ENCODE measurements at places on chromosomes 1 and 21.

- DNase-seq = peak; percentile 93
These were observed 15.2 kb downstream of the BCAN start for GRCh38 chr1:156656806-156657740.

DNA sequence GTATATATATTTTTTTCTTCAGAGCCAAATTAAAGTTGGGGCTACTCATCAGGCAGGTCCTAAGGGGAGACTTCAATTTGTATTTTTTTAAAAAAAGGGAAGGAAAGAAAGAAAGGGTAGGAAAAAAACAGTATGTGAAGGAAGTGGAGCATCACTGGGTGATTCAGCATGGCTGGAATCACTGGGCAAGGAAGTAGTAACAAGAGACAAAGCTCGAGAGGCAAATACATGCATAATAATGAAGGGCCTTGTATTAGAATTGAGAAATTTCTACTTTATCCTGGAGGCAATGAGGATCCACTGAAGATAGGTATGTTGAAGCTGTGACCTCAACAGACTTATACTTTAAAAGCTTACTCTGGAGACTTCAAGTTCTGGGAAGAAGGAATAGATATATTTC, 184.4 kb downstream of the COQ8A start:
- no peak for DNase-seq

DNA sequence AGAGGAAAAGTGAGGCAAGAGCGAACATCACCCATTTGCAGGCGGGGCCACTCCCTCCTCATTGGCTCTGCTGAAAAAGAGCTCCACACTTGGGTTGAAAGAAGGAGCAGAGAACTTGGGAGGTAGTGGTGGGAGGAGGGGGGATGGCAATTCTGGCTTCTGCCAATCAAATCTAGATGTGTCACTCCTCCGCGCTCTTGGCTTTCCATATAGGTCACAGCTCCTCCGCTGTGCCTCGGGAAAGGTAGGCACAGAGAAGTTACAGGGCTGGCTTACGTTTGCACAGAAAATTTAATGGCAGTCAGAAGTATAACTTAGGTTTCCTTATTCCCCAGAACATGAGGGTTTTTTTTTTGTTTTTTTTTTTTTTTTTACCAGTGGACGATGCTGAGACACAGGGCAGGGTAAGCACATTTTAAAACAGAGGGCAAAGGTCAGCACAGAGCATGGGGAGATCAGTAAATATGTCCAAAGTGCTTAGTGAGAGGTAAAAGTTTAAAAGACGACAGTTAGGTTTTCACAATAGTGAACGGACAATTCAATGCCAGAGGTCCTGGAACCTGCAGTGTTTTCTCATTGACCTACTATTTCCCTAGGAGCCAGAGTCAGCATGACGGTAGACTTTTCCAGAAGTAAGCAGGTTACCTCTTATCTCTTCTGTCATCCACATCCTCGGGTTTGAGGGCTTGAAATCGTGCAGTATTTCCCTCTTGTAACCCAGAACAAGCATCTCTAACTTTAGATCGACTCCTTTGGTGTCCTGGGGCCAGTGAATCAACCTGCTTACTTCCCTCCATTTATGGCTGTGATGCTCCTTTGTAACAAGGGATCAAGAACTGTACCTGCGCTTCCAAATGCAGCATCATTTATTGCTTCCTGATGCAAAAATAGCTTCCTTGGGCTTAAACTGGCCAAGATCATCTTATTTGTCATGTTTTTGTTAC, 258.9 kb upstream of the PROX1 start:
- no peak for DNase-seq

DNA sequence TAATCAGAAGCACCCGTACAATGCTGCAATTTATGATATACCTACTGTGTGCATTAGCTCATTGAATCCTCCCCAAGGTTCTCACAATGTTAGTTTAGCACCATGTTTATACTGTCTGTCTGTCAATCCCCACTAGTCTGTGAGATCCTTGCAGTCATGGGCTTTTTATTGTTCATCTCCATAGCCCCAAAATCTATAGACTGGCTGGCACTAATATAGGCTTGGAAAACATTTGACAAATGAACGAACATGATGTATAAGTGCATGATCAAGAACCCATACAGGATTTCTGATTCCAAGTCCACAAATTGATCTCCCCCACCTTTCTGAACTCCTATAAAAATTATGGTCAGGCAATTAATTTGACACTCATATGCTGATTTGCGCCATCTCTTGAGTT, 290.0 kb downstream of the OMA1 start:
- no peak for DNase-seq

- no peak for DNase-seq
These were observed 23.3 kb downstream of the KCNN3 start for GRCh38 chr1:154846565-154847442.

DNA sequence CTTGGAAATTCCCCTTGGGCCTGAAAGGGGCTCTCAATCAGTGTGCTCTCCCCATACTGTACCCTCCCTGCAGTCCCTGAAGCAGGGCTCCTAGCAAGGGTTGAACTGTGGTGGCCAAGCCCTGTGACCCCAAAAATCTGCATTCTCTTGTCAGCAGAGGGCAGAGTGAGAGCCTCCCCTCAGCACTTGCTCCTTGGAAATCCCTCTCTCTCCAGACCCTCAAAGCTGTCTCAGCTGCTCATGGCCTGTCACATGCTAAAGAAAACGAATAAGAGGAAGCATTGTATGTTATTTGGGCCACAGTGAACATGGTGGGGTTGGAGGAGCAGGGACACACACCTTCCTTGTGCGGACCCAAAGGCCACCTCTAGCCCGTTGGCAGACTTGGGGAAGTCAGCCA, 47.2 kb upstream of the SYNC start:
- no peak for DNase-seq
